Vagina (tissue), 2 donors: ENCODE measurements at places on chromosomes 6 and 20.

DNA sequence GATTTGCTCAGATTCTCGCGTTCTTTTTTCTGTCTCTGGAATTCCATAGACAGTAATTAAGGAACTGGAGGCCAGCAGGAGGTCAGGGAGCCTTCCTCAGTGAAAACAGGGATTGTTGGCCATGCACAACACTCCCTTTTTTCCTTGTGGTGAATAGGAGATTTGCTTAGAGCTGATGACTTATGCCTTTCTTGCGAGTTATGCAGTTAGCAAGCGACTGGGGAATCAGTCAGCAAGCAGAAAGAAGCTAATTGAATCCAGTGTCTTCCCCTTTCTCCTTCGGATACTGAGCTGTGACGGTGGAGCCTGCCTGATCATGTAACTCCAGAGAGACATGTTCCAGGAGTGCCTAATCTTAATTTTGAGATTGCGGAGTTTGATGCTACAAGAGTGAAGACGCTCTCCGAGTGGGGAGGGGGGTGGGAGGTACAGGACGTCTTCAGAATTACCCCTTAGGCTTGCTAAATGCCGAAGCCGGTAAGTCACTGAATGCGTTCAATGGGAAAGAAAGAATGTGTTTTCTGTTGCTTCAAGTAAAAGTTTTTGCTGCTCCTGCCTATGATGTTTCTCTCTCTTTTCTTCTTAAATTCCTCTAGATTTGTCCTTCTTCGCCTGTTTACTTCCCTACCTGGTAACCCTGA, 165.9 kb downstream of the SASH1 start:
- DNase-seq = no peak

- DNase-seq = no peak
Observed at GRCh38 chr6:74041420-74041819, 345.4 kb downstream of the CD109 start.

DNA sequence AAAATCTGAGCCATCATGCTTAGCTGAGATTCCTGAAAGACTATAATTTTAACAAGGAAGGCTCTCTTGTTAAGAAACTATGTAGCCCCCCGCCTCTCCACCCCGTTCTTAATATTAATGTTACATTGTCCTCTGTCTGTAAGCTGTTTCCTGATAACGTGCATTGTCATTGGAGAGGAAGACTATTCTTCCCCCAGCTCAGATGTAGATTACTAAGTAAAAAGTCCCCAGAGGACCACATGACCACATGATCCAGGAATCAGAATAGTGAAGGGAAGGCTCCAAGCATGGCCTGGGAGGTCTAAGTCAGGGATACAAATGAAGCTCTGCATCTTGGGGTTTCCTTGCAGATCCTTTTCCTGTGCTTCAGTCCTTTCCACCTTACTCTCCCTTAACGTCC, 106.4 kb downstream of the JARID2 start:
- DNase-seq = no peak

- DNase-seq = no peak
Observed at GRCh38 chr20:10832141-10832540, 158.3 kb upstream of the JAG1 start.

DNA sequence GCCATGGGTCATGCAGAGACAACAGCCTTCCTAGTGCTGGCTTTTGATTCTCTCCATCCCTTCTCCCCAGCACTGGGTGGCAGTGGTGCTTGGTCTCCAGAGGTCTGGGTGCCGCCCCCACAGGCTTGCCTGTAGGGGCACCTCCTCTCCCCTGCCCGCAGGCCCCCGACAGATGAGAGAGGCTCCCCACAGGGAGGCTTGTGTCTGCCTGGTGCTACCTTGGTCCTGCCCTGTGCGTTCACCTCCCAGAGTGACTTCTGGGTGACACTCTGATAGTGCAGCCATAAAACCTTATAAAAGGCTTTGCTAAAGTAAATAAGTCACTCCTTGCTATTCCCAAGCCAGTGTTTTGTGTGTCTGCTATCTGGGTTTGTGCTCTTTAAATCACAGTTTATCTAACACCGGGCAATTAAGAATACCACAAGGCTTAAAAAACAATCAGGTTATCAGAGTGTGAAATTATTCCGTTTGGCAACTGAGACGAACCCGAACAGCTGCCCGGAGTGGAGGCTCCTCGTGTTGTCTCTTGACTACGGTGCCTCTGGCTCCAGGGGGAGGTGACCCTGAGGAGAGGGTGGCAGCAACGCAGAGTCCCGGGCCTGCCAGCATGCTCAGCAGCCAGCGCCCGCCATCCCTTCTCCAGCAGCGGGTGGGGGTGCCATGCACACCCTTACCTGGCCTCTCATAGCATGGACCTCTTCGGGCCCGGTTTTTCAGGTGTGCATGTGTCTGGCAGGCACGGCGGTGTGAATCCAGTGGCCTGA, 5.4 kb upstream of the C20orf204 start:
- DNase-seq = no peak

GRCh38 chr6:55925292-55925691, 49.9 kb upstream of the BMP5 start:
- DNase-seq = no peak

- DNase-seq = no peak
Observed at GRCh38 chr6:47256361-47256760, 53.3 kb downstream of the TNFRSF21 start.

DNA sequence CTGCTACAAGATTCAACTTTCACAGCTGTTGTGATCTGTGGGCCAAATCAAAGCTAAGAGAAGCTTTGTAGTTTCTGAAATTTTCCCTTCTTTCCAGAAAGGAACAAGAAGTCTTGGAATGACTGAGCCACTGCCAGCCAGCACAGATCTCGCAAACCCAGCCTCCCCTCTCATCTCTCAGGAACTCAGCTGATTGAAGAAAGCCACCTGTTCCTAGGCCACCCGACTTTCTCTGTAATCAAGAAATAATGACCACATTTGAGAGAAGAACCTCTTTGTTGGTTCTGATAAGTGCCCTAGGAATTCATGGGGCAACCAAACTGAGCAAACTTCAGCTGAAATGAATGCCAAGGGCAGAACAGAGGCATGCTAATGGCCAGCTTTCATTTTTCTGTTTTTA, 61.7 kb downstream of the HDGFL1 start:
- DNase-seq = no peak

- DNase-seq = no peak
Observed at GRCh38 chr6:121413879-121414278, 21.6 kb upstream of the GJA1 start.

- DNase-seq = peak; percentile 89
Observed at GRCh38 chr6:21588481-21589351, 4.8 kb upstream of the SOX4 start.

GRCh38 chr6:128882991-128883611, at the start of gene LAMA2:
TSS of gene LAMA2 (plus strand) at chr6:128883138. CDS start at chr6:128883246, 108 bp downstream.
- DNase-seq = no peak

DNA sequence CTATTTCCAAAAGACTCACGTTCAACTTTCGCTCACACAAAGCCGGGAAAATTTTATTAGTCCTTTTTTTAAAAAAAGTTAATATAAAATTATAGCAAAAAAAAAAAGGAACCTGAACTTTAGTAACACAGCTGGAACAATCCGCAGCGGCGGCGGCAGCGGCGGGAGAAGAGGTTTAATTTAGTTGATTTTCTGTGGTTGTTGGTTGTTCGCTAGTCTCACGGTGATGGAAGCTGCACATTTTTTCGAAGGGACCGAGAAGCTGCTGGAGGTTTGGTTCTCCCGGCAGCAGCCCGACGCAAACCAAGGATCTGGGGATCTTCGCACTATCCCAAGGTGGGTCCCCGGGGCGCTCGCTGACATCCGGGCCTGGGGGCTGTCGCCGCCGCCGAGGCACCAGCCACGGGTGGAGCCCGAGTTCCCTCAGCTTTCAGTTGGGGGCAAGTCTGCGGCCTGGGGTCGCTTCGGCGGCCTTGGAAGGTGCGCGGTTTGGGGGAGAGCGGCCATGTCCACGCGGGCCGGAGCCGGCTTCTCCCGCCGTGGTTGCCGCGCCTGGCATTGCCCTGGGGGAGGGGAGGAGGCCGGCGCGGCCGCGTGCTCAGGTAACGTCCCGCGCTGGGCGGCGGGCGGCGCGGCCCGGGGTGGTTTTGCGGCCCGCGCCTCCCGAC, 429 bp downstream of the AMD1 start:
- DNase-seq = no peak

DNA sequence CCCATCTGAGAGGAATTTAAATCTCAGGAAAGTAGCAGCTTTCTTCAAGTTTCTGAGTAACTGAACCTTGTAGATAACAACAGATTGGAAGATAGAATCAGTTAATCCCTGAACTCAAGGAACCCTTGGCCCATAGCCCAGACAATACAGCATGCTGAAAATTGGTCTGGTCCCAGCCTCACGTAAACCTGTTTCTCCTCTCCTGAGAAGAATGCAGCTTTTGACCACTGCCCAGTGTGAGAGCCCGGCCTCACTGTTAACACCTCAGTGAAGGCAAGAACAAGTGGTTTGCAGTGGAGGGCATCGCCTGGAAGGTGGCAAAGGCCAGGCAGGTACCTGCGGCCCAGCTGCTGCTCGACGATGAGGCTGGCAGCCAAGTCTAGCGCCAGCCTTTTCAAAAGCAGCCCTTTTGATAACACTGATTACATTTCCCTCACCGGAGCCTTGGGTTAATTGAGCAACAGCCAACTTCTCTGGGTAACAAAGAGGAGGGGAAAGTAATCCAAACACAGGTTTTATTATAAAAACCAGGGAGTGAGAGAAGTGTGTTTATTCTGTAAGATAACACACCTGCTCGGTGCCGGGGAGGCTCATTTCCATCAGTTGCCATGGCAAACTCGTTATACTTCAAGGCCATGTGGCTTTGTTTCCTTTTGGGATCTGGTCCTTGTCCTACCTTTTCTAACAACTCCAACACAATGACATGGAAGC, 54.0 kb downstream of the TRAF3IP2 start:
- no peak for DNase-seq

GRCh38 chr6:31545291-31545690, 1.1 kb downstream of the ATP6V1G2 start:
- DNase-seq = no peak

- no peak for DNase-seq
Observed at GRCh38 chr6:1613346-1613687, 3.6 kb downstream of the FOXC1 start.

DNA sequence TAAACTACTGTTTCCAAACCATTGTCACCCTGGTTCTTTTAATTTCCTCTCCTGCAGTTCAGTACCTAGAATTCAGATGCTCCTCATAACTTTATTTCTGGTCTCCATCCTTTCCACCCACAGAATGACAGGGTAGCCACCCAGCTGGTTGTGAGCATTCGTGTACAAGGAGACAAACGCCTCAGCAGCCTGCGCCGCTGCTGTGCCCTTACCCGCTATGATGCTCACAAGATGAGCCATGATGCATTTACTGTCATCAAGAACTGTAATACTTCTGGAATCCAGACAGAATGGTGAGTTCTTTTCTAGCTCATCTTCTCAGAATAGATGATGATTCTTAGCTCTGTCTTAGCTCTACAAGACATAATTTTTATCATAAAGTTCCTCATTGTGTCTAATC, 18.6 kb downstream of the GTPBP2 start:
- no peak for DNase-seq

DNA sequence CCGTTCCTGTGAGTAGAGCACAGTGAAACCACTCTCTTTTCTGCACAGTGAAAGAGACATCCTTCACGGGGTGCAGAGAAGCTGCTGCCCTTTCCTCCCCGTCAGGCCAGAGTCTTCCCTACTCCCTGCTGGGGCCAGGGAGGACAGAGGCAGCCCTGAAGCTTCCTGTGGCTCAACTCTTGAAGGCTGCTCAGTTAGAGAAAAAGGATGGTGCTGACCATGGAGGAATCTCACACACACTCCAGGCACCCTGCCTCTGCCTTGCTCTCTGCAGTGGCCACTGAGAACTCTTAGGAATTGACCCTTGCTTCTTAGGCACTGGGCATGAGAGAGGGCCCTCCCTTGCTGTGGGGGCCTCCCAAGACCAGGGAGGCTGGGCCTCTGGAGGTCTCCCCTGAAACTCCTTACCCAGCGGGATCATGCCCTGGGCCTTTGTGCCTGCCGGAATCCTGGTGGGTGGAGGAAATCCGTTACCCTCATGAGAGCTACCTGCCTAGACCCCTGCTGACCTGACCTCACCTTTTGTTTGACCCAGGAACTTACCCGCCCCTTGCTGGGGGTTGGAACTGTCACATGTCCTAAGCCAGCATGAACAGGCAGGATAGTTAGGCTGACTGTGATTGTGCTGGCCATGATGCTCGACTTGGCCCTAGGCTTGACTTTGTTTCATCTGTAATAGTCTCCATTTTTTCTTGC, 65.0 kb upstream of the CD93 start:
- peak; percentile 85 for DNase-seq

GRCh38 chr6:159788276-159788675, 1.1 kb downstream of the TCP1 start:
- no peak for DNase-seq

- DNase-seq = no peak
Observed at GRCh38 chr6:322259-322930, 30.1 kb downstream of the DUSP22 start.

DNA sequence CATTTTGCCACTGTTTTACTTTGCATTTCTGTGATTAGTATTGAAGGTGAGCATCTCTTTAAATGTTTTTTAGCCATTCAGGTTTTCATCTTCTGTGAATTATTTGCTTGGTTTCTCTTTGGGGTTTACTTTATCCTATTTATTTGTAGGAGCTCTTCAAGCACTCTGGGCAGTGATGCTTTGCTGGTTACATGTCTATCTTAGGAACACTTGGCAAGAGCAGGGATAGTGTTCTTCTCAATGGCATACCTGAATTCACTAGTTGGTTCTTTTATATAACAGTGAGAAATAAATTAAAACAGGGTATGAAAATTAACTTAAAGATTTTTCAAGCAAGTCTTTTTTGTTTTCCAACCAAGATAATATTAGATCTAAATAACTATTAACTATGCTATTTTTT, 119.7 kb upstream of the BACH2 start:
- no peak for DNase-seq

GRCh38 chr6:166438211-166438861, 55.6 kb upstream of the MPC1 start:
- DNase-seq = no peak

GRCh38 chr6:169866668-169867521, 115.5 kb downstream of the ERMARD start:
- DNase-seq = peak; percentile 74

GRCh38 chr20:1929460-1929859, 34.3 kb downstream of the SIRPA start:
- no peak for DNase-seq

- no peak for DNase-seq
Observed at GRCh38 chr20:47944682-47945081, 159.4 kb upstream of the SULF2 start.

DNA sequence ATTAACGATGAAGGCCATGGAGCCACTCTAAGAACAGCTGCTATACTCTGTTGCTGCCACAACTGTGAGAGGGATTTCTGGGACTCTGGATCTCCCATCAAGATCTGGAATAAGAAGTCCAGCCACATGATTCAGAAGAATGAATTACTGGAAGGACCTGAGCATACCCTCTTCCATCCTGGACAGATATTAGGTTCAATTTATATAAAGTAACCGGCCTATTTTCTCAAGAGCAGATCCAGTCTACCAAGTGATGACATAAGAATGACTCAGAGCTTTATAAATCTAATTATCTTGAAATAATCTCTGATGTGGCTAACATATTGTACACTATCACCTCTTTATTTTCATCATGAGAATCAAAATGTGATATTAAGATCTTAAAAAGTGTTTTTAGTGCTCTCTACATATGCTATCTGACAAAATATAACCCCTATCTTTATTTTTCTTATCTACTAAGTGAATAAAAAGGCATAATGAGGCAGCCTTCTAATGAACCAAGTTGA, 45.1 kb downstream of the COL9A1 start:
- no peak for DNase-seq

GRCh38 chr6:128655978-128656498, 135.6 kb upstream of the PTPRK start:
- no peak for DNase-seq

GRCh38 chr6:109053336-109053735, 41.3 kb downstream of the SESN1 start:
- no peak for DNase-seq

- DNase-seq = no peak
Observed at GRCh38 chr20:64079273-64080012, at the start of gene RGS19. TSS of gene RGS19 (minus strand) at chr20:64079518. CDS start at chr20:64076886, 2,632 bp downstream.
